ACHN (cell line): ENCODE measurements at places on chromosomes 6 and 20.

DNA sequence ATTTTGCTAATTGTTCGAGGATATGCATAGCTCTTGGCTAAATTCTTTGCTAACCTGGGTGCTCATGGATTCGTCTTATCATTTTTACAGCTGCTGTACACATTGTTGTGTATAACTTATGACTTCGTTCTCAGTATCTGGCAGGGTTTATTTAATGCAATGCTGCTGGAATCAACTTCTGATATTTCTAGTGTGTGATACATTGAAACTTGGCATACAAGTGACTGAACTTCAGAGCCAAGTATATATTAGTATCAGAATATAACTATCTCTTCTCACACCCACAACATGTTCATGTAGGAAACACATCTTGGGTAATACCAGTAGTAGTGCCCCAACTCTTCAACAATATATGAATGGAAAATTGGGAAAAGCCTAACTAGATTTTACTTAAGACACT is 764.2 kb downstream of the TENT5A start:
- DNase-seq = no peak

DNA sequence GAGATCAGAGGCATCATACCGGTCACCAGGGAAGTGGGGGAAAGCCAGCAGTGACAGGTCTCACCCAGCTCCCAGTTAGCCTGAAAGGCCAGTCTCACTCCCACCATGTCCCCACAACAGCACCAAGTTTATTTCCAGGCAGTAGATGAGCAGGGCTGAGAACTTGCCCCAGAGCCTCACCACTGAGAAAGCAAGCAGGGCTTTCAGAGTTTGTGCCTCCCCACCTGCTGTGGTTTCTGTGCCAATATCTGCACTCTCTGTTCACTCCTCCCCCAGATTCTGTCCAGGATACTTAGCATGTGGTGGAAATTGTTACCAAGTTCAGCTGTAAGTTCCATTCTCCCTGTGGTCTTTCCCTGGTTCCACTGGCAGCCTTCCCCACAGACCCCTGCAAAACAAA is 255.0 kb upstream of the HTR1E start:
- no peak for DNase-seq

DNA sequence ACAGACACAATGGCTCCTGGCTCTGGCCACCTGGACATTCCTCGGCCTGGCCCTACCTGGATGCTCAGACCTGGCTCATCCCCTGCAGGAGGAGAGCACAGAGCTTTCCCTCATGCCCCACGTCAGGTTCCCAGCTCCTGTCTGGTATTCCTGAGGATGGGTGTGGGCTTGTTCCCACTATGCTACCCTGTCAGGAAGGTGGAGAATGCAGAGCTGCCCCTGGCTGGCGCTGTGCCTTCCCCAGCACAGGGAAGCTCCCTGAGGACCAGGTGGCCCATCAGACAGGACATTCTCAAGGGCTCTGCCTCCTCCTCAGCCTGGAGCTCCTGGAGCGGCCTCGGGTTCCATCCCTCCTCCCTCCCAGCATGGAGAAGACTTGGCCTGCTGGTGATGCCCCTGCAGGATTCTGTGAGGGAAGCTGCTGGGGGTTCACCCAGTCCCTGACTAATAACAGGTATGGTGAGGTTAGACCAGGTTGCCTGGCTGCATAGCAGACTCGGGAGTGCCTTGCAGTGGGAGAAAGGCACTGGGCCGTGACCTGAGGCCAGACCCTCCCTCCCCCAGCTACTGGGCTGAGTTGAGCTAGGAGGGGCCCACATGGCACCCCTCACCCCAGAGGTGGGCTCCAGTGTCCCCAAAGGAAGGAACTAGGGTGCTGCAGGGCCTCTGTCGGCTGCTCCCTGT is 156.0 kb upstream of the MLN start:
- no peak for DNase-seq

GRCh38 chr6:139642346-139642745 is 267.9 kb upstream of the CITED2 start:
- no peak for DNase-seq

GRCh38 chr6:153123801-153124200 is 7.3 kb downstream of the RGS17 start:
- DNase-seq = no peak

DNA sequence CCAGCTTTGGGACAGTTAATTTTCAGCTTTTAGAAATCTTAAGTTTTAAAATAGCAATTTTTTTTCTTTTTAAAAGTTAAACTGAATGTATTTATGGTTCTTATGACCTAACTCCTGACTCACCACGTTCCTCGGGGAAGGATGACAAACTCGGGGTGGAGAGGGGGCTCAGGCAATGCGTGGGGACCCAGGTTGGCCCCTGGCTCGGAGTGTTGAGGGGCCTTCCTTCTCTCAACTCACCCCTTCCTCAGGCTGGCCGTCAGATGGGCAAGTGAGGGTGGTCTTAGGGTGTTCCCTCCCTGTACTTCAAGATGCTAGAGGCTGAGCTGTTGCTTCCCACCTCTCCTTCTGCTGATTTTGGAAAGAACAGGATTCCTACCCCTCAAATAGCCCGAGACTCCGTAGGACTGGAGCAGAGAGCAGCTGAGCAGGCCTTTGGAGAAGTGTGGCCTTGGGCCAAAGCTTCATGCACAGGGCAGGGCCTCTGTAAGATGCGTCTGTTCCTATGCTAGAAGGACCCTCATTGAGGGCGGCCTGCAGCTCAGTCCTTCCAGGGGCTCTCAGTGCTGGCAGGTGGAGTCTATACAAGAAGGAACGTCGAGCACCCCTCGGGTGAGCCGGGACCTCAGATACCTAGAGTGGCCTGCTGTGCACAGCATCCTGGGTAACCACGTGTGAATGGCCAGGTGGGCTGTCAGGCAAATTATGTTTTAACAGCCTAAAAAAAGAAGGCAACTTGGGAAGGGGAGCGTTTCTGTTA is 79.3 kb downstream of the TCP11 start:
- no peak for DNase-seq

DNA sequence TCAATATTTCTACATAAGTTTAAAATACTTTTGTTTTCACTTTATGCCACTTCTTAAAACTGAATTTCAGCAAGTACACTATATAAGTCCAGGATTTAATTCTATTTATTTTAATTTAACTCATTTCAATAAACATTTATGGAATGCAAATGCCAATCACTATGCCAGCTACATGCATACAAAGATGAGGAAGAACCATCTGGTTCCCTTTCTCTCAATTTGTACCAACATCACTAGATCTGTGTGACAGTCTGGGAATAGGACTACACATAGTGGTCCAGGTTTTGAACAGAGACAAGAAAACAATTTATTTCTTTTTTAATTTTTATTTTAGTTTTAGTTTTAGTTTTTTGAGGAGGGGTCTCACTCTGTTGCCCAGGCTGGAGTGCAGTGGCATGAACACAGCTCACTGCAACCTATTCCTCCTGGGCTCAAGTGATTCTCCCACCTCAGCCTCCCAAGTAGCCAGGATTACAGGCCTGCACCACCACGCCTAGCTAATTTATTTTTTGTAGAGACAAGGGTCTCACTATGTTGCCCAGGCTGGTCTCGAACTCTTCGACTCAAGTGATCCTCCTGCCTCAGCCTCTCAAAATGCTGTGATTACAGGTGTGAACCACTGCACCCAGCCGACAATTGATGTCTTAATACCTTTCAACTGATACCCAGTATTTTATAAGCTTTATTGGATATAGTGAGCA is 35.8 kb downstream of the TRIM27 start:
- DNase-seq = no peak
